ENCODE measurements at places on chromosomes 11 and 22. TPM values are rescaled to one million over a fixed set of nuclear protein-coding genes. Genes with fewer than 3 reads are reported as not detected.

- peaks cover 10% of the 10 kb centered on the region for H3K36me3 ChIP-seq
- no peaks in the 10 kb centered on the region for H3K27me3 ChIP-seq
- peaks cover 5% of the 10 kb centered on the region for H3K4me1 ChIP-seq
- peak overlapping the region; percentile 100 for H3K27ac ChIP-seq
These were observed 1.2 kb downstream of the DDX17 start for GRCh38 chr22:38504731-38505540.

DNA sequence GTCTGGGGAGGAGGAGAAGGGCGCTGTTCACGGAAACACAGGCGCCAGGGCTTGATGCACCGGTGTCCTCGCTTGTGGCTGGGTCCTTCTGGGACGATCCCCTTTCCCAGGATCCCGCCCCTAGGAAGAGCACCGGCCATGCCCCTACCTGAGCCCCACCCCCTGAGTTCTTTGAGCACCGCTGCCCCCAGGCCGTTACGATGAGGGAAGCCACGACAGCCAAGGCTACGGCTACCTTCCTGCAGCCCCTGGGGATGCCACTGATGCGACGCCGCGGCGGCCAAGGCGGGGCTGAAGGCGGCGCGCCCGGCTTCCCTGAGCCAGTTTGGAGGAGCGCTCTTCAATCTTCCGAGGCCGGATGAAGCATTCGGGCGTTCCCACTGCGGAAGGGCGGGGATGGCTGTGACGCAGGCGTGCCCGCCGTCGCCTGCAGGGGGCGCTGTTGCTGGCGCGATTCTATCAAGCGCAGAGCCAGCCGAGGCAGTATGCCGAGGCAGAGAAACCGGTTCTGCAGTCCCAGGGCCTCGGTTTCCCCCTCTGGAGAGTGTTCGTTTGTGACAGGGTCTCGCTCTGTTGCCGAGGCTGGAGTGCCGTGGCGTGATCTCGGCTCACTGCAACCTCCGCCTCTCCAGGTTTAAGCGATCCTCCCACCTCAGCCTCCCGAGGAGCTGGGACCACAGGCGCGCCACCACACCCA, 9.7 kb upstream of the NEFH start:
- H3K27ac ChIP-seq, result no peak overlapping the region
- H3K4me3 ChIP-seq, result no peak overlapping the region
- peak; percentile 76 for DNase-seq
- no peaks in the 10 kb centered on the region for H3K27me3 ChIP-seq
- H3K4me1 ChIP-seq, result peaks cover 5% of the 10 kb centered on the region
- no peaks in the 10 kb centered on the region for H3K36me3 ChIP-seq

GRCh38 chr11:10993640-10994039, 135.8 kb upstream of the ZBED5 start:
- H3K36me3 ChIP-seq, result no peaks in the 10 kb centered on the region
- H3K4me1 ChIP-seq, result no peaks in the 10 kb centered on the region
- H3K4me3 ChIP-seq, result no peak overlapping the region
- DNase-seq, result no peak

The TSPAN18 gene
- total RNA-seq, result 5.0 TPM

DNA sequence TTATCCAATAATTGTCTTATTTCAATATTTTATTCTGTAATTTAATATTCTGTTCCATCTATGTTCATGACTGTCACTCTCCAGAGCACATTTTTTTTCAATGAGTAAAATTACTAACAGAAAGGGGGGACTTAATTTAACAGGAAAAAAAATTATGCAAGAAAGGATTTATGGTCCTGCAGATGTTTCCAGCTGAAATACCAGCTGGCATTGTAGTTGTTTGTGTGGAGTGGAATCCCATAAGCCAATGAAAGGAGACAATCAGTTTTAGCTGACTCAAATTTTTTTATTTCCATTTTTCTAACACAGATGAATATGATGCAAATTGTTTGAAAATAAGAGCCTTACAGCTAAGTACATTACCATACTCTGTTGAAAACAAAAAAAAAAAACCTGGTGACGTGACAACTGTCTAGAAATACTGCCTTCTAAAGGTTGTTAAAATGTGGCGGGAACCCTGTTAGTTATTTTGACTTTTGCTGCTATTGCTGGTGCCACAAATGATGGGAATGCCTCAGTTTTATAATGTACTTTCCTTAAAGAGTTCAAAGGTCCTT, 389.1 kb downstream of the ETS1 start:
- no peak for DNase-seq
- no peaks in the 10 kb centered on the region for H3K27me3 ChIP-seq
- H3K4me1 ChIP-seq, result no peaks in the 10 kb centered on the region
- H3K27ac ChIP-seq, result no peak overlapping the region

- H3K36me3 ChIP-seq, result no peaks in the 10 kb centered on the region
- DNase-seq, result no peak
- H3K27ac ChIP-seq, result no peak overlapping the region
- no peak overlapping the region for H3K4me3 ChIP-seq
These were observed 58.9 kb downstream of the CDKN1C start for GRCh38 chr11:2826679-2827056.

The RAG2 gene
- total RNA-seq, result not detected

- no peaks in the 10 kb centered on the region for H3K4me1 ChIP-seq
- no peak overlapping the region for H3K4me3 ChIP-seq
- no peak overlapping the region for H3K27ac ChIP-seq
These were observed 16.4 kb upstream of the FLRT1 start for GRCh38 chr11:64019106-64020037.

The SOX6 gene
- total RNA-seq, result 20.8 TPM

DNA sequence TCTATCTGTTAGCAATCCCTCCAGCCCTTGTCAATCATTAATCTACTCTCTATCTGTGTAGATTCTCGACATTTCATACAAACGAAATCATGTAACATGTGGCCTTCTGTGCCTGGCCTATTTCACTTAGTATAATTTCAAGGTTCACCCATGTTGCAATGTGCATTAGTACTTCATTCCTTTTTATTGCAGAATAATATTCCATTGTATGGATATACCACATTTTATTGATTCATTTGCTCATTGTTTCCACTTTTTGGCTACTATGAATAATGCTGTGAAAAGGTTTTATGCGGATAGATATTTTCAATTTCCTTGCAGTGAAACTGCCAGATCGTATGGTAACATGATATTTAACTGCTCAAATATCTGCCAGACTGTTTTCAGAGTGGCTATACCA, 100.1 kb downstream of the MIAT start:
- no peaks in the 10 kb centered on the region for H3K27me3 ChIP-seq
- peaks cover 2% of the 10 kb centered on the region for H3K4me1 ChIP-seq
- H3K27ac ChIP-seq, result no peak overlapping the region
- H3K36me3 ChIP-seq, result no peaks in the 10 kb centered on the region

GRCh38 chr22:28297504-28297903, 378.4 kb upstream of the PITPNB start:
- H3K36me3 ChIP-seq, result no peaks in the 10 kb centered on the region
- H3K4me1 ChIP-seq, result no peaks in the 10 kb centered on the region
- no peak overlapping the region for H3K27ac ChIP-seq
- no peak overlapping the region for H3K4me3 ChIP-seq
- DNase-seq, result no peak

DNA sequence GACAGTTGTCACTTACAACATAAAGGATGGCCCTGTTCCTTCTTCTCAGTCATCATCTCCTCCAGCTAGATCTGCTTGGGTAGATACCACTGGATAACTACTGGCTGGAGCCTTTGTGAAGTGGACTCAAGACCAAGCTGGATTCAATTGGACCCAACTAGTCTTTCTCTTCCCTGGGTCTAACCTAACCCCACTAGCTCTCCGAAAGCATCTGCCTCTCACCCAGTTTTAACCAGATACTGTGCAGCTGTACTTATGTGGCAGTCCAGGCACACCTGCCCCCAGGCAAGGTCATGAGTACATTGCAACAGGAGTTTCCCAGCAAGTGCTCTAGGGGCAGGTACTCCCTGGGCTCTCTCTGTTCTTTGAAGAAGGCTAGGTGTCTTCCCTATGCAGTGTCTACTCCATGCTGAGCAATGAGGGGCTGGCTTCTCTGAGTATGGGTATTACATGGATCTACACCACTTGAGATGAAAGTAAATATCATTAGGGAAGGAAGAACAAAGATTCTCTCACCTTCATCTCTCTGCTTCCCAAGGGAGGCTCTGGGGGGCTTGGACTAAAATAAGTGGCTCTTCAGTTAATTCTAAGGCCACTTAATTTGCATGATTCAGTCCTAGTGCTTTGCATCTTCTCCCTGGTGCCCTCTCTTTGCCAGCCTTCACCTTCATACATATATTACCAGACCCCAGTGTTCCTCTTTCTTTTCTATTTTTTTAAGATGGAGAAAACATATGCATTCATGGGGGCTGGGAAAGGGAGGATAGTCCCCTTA, 236.1 kb downstream of the NXPE2 start:
- H3K27ac ChIP-seq, result no peak overlapping the region
- H3K4me3 ChIP-seq, result no peak overlapping the region
- H3K36me3 ChIP-seq, result no peaks in the 10 kb centered on the region
- no peaks in the 10 kb centered on the region for H3K27me3 ChIP-seq

GRCh38 chr11:72760539-72761405, 8.6 kb upstream of the ARAP1 start:
- peaks cover 28% of the 10 kb centered on the region for H3K36me3 ChIP-seq
- no peaks in the 10 kb centered on the region for H3K27me3 ChIP-seq
- H3K27ac ChIP-seq, result no peak overlapping the region
- H3K4me1 ChIP-seq, result no peaks in the 10 kb centered on the region
- DNase-seq, result no peak

The ADAMTS15 gene
- total RNA-seq, result 0.65 TPM

- H3K4me1 ChIP-seq, result no peaks in the 10 kb centered on the region
- DNase-seq, result no peak
- no peaks in the 10 kb centered on the region for H3K27me3 ChIP-seq
- H3K36me3 ChIP-seq, result no peaks in the 10 kb centered on the region
These were observed 946.0 kb downstream of the FAM181B start for GRCh38 chr11:81787584-81788049.

- DNase-seq, result no peak
- H3K4me1 ChIP-seq, result peaks cover 32% of the 10 kb centered on the region
- H3K4me3 ChIP-seq, result no peak overlapping the region
- peaks cover 29% of the 10 kb centered on the region for H3K27me3 ChIP-seq
These were observed 1.3 kb upstream of the BARX2 start for GRCh38 chr11:129374081-129374992.

DNA sequence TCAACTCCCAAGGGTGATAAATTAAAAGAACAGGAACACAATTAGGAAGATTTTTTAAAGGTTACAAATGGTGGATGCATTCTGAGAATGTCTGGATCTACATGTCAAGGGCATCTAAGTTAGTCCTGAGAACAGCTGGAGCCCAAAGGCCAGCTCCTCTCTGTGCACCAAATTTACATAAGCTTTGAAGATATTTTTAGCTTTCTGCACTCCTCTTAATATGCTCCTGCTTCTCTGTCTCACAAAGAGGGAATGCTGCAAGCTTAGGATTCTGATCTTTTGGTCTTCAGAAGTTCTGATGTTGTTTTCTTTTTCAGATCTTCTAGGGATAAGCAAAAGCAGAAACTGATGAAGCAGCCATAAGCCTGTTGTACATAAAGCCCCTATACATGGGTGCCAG, 309.8 kb upstream of the NCAM1 start:
- H3K27ac ChIP-seq, result no peak overlapping the region

GRCh38 chr11:72263361-72263760, 19.4 kb upstream of the PHOX2A start:
- no peak overlapping the region for H3K27ac ChIP-seq
- no peak overlapping the region for H3K4me3 ChIP-seq

- no peaks in the 10 kb centered on the region for H3K36me3 ChIP-seq
- DNase-seq, result no peak
- peaks cover 4% of the 10 kb centered on the region for H3K27me3 ChIP-seq
- no peak overlapping the region for H3K27ac ChIP-seq
- no peak overlapping the region for H3K4me3 ChIP-seq
These were observed 2.3 kb upstream of the VSIG2 start for GRCh38 chr11:124754309-124754708.

The PRR5L gene
- 8.5 TPM for total RNA-seq

GRCh38 chr22:21641417-21641788, 699 bp upstream of the SDF2L1 start:
- H3K36me3 ChIP-seq, result peaks cover 2% of the 10 kb centered on the region
- DNase-seq, result peak; percentile 54
- H3K27ac ChIP-seq, result peak overlapping the region; percentile 6
- no peaks in the 10 kb centered on the region for H3K27me3 ChIP-seq
- peaks cover 22% of the 10 kb centered on the region for H3K4me1 ChIP-seq

GRCh38 chr11:34427186-34427805, 11.4 kb upstream of the CAT start:
- no peak for DNase-seq
- no peak overlapping the region for H3K4me3 ChIP-seq
- peaks cover 1% of the 10 kb centered on the region for H3K4me1 ChIP-seq
- no peaks in the 10 kb centered on the region for H3K36me3 ChIP-seq

- no peak overlapping the region for H3K4me3 ChIP-seq
- DNase-seq, result no peak
- no peaks in the 10 kb centered on the region for H3K4me1 ChIP-seq
- H3K36me3 ChIP-seq, result no peaks in the 10 kb centered on the region
- H3K27me3 ChIP-seq, result no peaks in the 10 kb centered on the region
These were observed 76.0 kb downstream of the RBFOX2 start for GRCh38 chr22:35952576-35952975.

GRCh38 chr11:35969089-35970042, 25.5 kb downstream of the LDLRAD3 start:
- no peaks in the 10 kb centered on the region for H3K27me3 ChIP-seq
- no peak overlapping the region for H3K4me3 ChIP-seq
- H3K36me3 ChIP-seq, result no peaks in the 10 kb centered on the region
- peaks cover 2% of the 10 kb centered on the region for H3K4me1 ChIP-seq
- no peak for DNase-seq

DNA sequence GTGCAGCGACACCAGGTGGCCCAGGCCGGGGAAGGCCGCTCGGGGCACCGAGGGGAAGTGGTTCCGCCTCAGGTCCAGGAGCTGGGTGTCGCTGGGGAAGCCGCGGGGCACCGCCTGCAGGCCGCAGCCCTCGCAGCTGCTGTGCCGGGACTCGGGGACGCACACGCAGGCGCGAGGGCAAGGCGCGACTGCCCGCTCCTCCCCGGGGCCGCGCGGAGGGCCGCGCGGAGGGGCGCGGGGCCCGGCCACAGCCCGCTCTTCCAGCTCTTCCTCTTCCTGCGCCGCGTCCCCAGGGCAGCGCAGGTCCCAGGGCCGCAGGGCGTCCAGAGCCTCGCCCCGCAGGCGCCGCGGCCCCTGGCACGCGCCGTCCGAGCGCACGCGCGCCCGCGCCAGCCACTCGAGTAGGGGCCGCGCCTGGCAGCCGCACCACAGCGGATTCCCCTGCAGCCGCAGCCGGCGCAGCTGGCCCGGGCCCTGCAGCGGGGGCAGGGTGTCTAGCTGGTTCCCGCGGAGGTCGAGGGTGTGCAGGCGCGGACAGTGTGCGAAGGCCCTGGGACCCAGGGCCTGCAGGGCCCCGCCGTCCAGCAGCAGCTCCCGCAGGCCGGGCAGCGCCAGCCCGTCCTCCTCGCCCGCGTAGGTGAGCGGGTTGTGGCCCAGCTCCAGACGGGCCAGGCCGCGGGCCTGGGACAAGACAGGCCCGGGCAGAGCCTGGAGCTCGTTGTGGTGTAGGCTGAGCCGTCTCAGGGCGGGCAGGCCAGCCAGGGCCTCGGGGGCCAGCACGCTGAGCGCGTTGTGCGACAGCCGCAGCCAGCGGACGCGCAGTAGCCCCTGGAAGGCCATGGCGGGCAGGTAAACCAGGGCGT, 2.8 kb downstream of the CHADL start:
- DNase-seq, result peak; percentile 60
- no peaks in the 10 kb centered on the region for H3K27me3 ChIP-seq
- no peak overlapping the region for H3K27ac ChIP-seq
- H3K4me3 ChIP-seq, result peak overlapping the region; percentile 12

The ARHGAP8 gene
- 1.8 TPM for total RNA-seq

GRCh38 chr11:74185695-74186094, 14.6 kb downstream of the PPME1 start:
- H3K27ac ChIP-seq, result no peak overlapping the region
- no peaks in the 10 kb centered on the region for H3K4me1 ChIP-seq
- no peaks in the 10 kb centered on the region for H3K27me3 ChIP-seq
- H3K36me3 ChIP-seq, result no peaks in the 10 kb centered on the region

Data from liver (tissue), 10 donors.